ENCODE measurements at places on chromosomes 4 and X. TPM values are rescaled to one million over a fixed set of nuclear protein-coding genes. Genes with fewer than 3 reads are reported as not detected.

Gene FOXO4
- 6.5 TPM for total RNA-seq

Gene KLB
- total RNA-seq: not detected

Gene CXXC4
- not detected for total RNA-seq

Gene USP17L15
- total RNA-seq: not detected

Gene EVC
- 126 TPM for total RNA-seq

Gene ADH6
- 1.1 TPM for total RNA-seq

Gene GPM6B
- total RNA-seq: 0.87 TPM

Gene POF1B
- total RNA-seq: 3.1 TPM

Gene TRIML1
- total RNA-seq: not detected

Gene PPEF2
- total RNA-seq: not detected

Gene CLCN4
- 4.2 TPM for total RNA-seq

Gene RBBP7
- total RNA-seq: 137 TPM

Gene RASSF6
- 8.3 TPM for total RNA-seq

Gene NAA15
- total RNA-seq: 58.0 TPM

Gene MXRA5
- total RNA-seq: 6.0 TPM

Gene ETDA
- not detected for total RNA-seq

Gene MAGEA10
- total RNA-seq: not detected

Gene SPANXD
- total RNA-seq: not detected

Gene FABP2
- total RNA-seq: under 0.01 TPM

Gene DAPP1
- 3.4 TPM for total RNA-seq

Gene TMPRSS11A
- total RNA-seq: 0.05 TPM

Gene HEPH
- total RNA-seq: not detected

Gene EVC2
- 14.7 TPM for total RNA-seq
